Fibroblast of mammary gland (primary cell): ENCODE measurements at places on chromosomes 16 and 17.

DNA sequence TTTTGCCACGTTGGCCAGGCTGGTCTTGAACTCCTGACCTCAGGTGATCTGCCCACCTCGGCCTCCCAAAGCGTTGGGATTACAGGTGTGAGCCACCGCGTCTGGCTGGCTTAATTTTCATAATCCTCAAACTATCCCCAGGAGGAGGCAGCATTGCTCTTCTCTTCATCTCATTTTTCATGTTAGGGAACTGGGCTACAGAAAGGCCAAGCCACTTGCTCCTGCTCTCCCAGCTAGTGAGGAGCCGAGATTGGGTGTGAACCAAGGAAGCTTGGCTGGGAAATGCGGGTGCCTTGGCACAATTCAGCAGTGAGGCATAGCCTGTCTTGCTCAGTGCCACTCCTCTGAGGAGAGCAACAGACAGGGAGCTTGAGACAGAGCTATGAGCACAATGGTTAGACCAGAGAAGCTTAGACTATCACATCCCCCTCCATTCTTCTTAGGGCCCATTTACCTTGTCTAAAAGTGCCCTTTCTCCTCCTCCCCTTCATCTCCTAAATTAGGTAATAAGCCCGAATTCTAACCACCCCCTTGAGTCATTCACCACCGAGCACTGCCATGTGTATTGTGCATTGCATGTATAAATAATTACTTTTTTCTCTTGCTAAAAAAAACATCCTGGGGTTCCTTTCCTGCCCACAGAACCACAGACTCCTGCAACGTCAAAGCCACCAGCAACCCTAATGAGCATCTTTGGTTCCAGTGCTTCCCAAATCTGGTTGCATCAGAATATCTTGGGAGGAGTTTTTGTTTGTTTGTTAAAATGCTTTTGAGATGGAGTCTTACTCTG, 20.0 kb upstream of the KIF19 start:
- DNase-seq: no peak

GRCh38 chr16:15780805-15781204, 76.0 kb downstream of the MYH11 start:
- DNase-seq: no peak

GRCh38 chr17:8223356-8224126, 13.2 kb upstream of the AURKB start:
- peak; percentile 58 for DNase-seq

DNA sequence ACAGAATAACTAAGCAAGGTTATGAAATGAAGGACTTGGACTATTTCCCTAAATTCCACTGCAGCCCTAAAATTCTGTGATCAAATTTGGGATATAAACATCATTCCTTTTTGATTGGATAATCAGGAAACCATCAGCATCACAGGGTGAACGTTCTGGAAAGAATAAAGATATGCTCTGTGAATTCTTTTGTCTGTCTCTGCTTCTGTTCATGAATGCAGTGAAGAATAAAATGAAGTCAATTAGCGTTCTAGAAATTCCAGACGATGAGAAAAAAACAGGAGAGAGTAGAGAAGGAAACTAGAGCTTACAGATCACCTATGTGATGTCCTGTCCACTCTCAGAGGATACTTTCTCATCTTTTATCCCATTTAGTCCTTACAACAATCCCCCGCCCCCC, 295.1 kb upstream of the SOX9 start:
- DNase-seq: no peak

DNA sequence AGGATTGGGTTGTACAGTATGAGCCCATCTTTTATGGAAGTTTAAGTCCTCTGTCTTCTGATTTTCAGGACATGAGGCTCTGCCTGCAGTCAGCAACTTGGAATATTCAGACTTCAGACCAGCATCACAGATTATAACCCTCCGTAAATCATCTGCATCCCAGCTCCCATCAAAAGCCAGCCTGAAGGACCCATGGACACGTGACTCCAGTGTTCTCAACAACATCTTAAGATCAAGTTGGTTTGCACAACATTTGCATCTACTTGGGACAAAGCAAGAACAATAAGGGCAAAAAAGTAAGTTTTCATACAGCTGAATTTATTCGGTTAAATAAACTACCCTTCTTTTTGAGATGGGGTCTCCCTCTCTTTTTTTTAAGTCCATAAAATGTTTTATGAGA, 12.7 kb downstream of the TMC5 start:
- no peak for DNase-seq
